ENCODE measurements at places on chromosomes 3 and 15.

DNA sequence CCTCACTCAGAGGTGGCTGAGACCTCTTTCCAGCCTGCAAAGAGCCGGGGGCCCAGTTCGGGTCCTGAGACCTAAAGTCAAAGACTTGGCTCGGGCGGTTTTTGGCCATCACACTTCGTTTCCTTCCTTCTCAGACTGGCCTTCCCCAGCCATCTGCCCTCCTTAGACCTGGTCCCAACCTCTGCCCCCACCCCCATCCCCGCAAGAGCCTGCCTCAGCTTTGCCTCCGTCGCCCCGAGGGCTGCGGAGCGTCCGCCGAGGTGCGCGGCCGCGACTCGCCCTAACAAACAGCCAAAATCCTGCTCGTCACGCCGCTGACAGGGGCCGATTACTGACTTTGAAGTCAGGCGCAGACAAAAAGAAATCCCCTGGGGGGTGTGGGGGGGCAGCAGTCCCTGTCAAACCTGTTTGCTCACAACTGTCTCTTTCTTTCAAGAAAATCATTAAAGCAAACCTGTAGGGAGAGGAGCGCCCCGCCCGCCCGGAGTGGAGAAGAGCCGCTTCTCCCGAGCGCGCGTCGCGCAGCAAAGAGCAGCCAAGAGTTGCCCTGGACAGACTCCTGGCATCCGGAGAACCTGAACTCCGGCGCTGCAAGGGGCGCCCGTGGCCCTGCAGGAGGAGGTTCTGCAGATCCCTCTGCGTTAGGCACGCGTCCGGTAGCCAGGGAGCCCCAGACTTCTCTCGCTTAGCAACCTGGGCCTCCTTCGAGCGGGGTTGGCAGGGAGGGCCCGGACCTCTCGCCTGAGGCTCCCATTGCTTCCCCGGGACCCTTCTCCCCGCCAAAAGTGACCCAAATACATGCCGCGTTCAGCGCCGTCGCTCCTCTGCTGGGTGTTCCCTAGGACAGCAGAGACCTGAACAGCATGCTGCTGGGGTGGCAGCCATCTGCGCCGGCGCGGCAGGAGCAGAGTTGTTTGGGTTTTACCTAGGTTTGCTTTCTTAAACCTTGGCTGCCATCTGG is 4.5 kb downstream of the SOX14 start:
- DNase-seq: no peak

DNA sequence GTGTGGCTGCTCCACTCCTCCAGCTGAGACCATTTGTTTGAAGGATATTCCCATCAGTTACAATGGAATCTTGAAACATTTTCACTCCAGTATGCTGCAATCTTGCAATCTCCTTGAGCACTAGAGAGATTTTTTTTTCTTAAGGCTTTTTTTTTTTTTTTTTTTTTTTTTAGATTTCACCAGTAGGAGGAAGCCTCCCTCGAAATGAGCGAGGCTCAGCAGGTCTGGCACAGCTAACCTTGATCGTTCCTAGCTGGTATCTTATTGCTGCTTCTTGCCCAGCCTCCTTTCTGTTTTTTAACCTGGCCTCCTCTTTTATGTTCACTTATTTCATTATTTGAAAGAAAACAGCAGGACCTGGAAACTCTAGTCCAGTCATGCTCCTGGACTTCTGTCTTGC is 48.1 kb downstream of the RAP2B start:
- DNase-seq: no peak

GRCh38 chr3:115720983-115721382 is 97.7 kb downstream of the GAP43 start:
- DNase-seq: no peak

DNA sequence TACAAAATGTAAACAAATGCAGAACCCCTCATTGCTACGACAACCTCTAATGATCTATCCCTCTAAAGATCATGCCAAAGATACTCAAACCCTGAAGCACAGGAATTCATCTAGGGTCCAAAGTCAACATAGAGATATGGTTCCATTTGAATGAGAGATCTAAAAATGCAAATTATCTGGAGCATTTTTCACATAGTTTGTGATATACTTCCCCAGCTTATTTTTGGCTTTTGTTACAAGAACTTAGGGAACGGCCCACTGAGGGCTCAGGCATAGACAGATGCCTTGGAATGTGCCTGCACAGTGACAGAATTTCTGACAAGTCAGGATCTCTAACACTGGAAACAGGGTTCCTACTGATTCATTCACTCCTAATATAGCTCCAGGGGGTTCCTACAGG is 258.9 kb upstream of the THBS1 start:
- DNase-seq: no peak

DNA sequence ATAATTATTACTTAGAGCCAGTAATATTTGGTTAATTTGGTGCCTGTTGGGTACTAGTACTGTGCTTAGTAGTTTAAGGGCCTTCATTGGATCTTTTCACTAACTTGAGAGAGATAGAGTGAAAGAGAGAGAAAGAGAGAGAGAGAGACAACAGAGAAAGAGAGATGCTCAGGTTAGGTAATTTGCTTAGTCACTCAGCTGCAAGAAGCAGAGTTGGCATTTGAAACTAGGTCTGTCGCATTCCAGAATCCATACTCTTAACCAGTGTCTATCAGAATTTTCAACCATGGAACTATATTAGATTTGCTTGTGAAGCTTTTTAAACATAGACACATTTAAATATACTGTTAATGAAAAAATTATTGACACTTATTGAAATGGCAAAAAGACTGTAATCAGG is 31.1 kb upstream of the NUDT16 start:
- DNase-seq: no peak

Data from activated CD4-positive, alpha-beta T cell treated with anti-CD3 and anti-CD28 coated beads, Interleukin-10, Interleukin-2, amounts not matched to agents 100 ng/mL and 50 ng/mL, durations not matched to agents 16 hours and 8 hours (primary cell).